ENCODE measurements at places on chromosomes 12 and 14.

DNA sequence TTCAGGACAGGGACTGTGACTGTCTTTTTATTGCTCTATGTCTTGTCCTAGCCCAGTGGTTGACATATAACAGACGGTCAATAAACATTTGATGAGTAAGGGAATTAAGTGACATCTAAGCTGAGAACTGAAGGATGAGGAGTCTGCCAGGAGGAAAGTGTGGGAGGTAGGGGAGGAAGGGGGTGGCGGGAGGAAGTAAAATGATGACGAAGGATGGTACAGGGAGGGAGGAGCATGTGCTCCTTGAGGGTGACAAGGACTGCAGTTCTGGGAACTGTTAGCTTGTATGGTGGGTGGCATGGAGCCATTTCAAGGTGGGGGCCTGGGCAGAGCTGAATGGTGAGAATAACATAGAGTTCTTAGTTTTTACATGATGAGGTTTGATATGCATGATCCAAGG, 64.4 kb downstream of the RGS6 start:
- DNase-seq: no peak

DNA sequence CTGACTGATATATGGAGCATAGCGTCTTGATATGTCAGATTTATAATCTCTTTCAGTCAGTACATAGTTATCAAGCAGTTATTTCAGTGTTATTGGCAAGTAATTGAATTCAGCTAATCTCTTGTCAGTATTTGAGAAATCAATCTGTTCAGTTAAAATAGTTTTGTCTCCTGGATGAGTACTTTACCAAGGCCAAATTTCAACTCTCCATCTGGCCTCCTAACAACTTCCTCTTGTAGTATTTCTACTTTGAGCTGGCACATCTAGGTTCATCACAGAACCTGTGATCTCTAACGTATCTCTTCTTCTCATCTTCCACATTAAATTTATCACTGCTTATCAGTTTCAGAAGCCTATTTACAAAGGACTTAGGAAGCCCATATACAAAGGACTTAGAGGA, 690.5 kb downstream of the C12orf50 start:
- no peak for DNase-seq

DNA sequence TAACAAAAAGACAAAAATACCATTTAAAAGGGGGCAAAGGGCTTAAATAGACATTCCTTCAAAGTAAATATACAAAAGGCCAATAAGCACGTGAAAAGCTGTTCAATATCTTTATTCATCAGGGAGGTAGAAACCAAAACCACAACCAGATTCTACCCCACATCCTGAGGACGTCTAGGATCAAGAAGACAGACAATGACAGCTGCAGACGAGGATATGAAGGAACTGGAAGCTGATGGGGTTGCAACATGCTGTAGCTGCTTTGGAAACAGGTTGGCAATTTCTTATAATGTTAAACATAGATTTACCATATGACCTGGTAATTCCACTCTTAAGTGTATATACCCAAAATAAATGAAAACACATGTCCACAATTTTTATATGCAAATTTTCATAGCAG, 85.1 kb upstream of the C14orf180 start:
- DNase-seq: no peak

- DNase-seq: no peak
These were observed 9.8 kb upstream of the FERMT2 start for GRCh38 chr14:52960627-52961026.

- no peak for DNase-seq
These were observed 24.6 kb downstream of the NIN start for GRCh38 chr14:50806241-50806933.

- no peak for DNase-seq
These were observed 96.8 kb downstream of the TXNDC16 start for GRCh38 chr14:52455291-52456088.

DNA sequence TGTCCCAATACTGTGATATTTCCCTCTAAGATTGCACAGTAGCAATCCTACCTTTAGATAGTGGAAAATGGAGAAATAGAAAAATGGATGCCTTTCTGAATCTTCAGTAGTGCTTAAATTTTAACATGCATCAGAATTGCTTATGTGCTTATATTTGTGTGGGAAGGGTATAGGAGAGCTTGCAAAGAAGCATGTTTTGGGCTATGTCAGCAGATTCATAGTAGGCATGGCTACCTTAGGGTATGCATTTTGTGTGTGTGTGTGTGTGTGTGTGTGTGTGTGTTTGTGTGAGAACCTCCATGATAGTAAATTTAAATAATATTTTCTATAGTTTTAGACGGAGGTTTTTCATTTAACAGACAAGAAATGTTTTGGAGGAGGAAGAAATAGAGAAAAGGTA, 38.3 kb downstream of the NEUROD4 start:
- DNase-seq: no peak

DNA sequence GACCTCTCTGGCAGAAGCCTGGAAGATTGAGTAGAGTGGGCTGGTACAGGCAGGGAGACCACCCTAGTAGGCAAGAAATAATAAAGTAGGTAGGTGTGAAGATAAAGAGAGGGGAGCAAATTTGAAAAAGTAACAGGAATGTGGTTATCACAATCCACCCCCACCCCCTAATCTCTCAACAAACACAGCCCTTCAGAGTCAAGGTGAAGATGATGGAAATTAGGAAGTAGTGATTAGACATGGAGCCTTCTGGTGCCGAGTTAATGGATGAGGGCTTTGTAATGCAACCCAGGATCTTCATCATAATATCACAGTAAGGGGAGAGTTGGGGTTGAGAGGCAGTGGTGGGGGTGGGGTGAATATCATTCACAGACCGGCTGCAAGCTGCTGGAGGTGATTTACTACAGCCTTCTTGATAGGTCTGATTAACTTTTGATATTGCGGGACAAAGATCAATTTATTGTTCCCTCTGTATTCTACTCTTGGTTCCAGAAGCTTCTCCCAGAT, 29.2 kb upstream of the CRY1 start:
- no peak for DNase-seq
